Liver (tissue), 10 donors: ENCODE measurements at places on chromosomes 6 and 20.

DNA sequence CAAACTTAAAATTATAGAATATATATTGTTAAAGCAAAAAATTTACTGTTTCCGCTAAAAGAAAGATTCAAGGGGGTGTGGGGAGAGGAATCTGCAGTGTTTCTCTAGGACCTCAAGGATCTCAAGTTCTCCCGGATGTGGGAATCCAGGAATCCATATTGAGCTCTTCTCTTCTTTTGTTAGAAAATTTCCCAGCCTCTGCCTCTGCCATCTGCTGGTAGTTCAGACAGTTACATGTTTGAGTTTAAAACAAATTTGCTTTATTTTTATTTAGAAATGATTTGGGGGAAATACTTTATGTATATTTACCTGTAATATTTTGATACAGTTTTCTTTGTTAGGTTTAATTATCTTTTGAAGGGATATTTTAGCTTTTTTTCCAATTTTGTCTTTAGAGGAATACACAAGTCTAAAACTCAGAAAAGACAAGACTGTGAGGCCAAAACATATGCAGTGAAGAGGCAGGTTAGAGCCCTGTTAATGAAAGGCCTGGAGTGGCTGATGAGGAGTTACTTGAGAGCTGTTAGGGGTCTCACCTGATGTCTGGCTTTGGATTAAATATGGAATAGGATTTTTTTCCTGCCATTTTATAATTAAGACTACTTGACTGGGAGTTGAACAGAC lies 268.8 kb downstream of the ARID1B start:
- DNase-seq: no peak
- H3K36me3 ChIP-seq: no peaks in the 10 kb centered on the region
- H3K4me1 ChIP-seq: no peaks in the 10 kb centered on the region
- H3K4me3 ChIP-seq: no peak overlapping the region

DNA sequence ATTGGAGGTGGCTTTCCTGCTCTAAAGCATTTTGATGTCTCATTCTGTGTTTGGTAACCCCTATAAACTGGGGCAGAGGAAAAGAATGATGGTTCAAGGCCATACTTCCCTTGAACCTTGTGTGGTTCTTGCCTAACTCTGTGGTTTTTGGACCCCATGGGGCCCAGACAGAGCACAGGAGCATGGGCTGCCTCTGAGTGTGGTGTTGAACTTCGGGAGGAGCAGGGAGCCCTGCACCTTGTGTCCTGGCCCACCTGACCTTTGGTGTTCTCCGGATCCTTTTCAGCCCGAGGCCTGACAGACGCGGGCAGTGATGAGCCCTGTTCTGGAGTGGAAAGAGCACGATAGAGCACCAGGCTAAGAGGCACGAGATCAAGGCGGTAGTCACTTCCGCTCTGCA lies 18.8 kb downstream of the TMEM74B start:
- H3K4me1 ChIP-seq: no peaks in the 10 kb centered on the region
- peak; percentile 30 for DNase-seq
- H3K27ac ChIP-seq: no peak overlapping the region
- no peak overlapping the region for H3K4me3 ChIP-seq
- H3K27me3 ChIP-seq: no peaks in the 10 kb centered on the region
- peaks cover 8% of the 10 kb centered on the region for H3K36me3 ChIP-seq

GRCh38 chr20:23331450-23332350 lies 18.9 kb upstream of the NXT1 start:
- H3K4me3 ChIP-seq: no peak overlapping the region
- H3K27me3 ChIP-seq: no peaks in the 10 kb centered on the region
- no peaks in the 10 kb centered on the region for H3K4me1 ChIP-seq
- no peak for DNase-seq
- H3K36me3 ChIP-seq: no peaks in the 10 kb centered on the region
- H3K27ac ChIP-seq: no peak overlapping the region

DNA sequence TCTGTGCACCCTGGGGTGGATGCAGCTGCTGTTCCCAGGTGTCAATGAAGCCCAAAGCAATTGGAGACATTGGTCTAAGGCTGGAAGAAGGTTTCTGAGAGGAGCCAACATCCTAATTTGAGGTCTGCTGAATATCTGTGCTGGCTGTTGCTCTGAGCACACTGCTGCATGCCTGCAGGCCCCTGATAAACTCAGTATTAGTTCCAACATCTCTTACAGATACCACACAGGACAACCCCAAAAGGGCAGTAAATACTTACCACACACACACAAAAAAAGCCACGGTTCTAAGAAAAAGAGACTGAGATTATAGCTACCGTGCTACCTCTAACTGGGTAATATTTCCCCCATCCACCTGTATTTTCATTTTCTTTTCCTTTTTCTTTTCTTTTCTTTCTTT lies 164.3 kb upstream of the SOX4 start:
- H3K4me3 ChIP-seq: no peak overlapping the region
- no peak overlapping the region for H3K27ac ChIP-seq
- H3K4me1 ChIP-seq: no peaks in the 10 kb centered on the region
- H3K27me3 ChIP-seq: no peaks in the 10 kb centered on the region

DNA sequence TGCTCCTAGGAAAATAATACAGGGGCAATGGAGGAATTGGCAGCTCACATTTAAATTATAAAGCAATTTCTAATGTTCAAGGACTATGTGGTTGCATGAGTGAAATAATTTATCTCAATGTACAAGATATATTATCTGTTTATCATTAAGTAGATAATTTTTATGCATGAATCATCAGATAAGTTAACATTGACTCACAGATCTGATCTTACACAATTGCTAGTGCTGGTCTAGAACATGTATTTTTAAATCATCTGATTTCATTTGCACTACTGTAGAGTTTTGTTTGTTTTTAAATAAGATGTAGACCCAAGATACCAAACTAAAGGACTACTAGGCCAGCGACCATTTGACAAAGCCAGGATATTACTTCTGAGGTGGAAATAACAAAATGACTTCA lies 199.2 kb downstream of the BMP2 start:
- H3K27ac ChIP-seq: no peak overlapping the region
- no peak for DNase-seq
- H3K27me3 ChIP-seq: no peaks in the 10 kb centered on the region
- H3K36me3 ChIP-seq: no peaks in the 10 kb centered on the region

- no peak for DNase-seq
- no peaks in the 10 kb centered on the region for H3K27me3 ChIP-seq
- no peak overlapping the region for H3K4me3 ChIP-seq
- no peaks in the 10 kb centered on the region for H3K4me1 ChIP-seq
- H3K27ac ChIP-seq: no peak overlapping the region
- no peaks in the 10 kb centered on the region for H3K36me3 ChIP-seq
Observed at GRCh38 chr6:21654361-21654760, 60.8 kb downstream of the SOX4 start.

DNA sequence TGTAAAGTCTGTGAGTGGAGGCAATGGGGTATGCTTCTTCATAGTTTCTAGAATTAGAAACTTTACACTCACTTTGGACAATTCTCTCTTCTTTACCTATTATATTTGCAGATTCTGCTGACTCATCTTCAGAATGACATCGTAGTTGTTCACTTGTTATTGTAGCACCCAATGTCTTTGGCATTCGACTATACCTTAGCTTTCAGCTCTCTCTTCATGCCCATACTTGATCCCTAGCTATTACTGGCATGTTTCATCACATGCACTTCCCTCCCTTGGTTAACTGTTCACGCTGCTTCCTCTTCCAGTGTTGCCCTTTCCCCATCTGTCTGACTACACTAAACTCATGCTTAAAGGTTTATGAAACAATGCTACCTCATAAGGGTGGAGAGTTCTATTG lies 298.1 kb upstream of the TCF21 start:
- peaks cover 11% of the 10 kb centered on the region for H3K27me3 ChIP-seq
- H3K4me3 ChIP-seq: no peak overlapping the region
- H3K27ac ChIP-seq: no peak overlapping the region
- DNase-seq: no peak
- no peaks in the 10 kb centered on the region for H3K36me3 ChIP-seq
